Suppressor macrophage treated with lipopolysaccharide for 1 hour (primary cell): ENCODE measurements at places on chromosomes 4 and X.
A peak's percentile ranks its signal among the peaks of the same experiment; 100 is the strongest.

GRCh38 chr4:74105656-74106280, 6.8 kb upstream of the CXCL2 start:
- DNase-seq, result no peak

DNA sequence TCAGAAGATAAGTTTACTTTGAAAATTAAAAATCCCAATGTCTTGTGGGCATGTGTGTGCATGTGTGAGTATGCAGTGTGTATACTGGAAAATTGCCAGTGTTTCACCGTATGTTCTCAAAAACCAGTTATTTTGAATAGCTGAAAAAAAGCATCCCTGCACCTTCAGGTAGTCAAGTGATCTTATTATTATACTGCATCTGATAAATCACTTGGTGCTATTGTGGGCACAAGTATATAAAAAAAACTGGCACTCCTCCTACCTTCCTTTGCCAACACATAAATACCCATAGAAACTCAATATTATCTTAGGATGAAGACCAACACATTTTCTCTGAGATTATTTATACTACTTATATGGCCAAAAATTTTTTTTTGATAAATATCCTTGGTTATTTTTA, 91.5 kb upstream of the MAP9 start:
- no peak for DNase-seq

DNA sequence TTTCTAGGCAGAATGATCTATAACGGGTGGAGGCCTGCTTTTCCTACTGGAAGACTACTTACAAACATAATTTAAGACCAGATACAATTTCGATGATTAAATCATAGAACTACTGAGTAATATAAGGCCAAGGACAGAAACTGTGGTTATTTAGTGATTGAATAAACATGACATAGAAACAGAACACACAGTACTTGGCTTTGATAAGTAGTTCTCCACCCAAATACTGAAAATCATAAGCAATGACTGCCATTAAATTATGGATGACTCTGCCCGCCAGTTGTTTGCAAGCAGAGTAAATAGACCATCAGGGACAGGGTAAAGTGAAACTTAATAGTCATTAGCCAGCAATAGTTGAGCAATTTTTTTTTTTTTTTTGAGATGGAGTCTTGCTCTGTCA, 17.2 kb upstream of the SMIM14 start:
- DNase-seq, result no peak

DNA sequence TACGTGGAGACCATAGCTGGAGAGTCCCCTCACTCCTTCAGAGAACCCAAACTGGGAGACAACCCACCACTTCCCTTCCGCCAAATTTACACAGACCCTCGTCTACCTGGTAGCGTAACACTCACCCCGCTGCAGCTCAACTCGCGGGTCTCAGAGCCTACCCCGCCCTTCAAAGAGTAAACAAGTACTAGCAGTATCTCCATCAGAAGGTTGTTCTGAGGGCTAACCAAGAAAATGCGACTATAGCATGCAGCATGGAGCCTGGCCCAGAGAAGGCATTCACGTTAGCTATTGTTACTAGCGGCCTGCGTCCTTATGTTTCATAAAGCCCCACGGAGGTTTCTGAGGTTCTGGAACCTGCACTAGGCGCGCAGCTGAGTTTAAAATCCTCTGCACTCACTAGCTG, 531 bp upstream of the MANBA start:
- DNase-seq, result peak; percentile 17

GRCh38 chrX:53412446-53412845, 10.0 kb downstream of the SMC1A start:
- DNase-seq, result no peak

- no peak for DNase-seq
Measured at GRCh38 chr4:76585272-76585671, 150.2 kb downstream of the SHROOM3 start.

- no peak for DNase-seq
Measured at GRCh38 chrX:66233209-66233608, 69.2 kb downstream of the HEPH start.

DNA sequence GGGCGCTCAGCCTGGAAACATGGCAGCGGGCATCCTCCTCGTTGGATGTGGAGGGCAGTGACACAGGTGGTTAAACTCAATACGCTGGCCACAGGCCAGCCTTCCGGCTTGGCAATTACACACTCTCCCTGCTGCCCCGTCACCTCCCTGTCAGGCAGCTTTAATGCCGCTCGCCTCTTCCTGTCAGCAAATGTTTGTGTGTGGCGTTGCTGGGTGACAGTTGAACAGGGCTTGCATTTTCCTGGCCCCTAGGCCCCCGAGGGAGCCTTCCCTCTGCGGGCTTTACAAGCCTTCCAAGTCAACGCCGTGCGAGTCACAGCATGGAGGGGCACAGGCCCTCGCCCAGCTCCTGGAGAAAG, 620.0 kb downstream of the BCOR start:
- peak; percentile 22 for DNase-seq

DNA sequence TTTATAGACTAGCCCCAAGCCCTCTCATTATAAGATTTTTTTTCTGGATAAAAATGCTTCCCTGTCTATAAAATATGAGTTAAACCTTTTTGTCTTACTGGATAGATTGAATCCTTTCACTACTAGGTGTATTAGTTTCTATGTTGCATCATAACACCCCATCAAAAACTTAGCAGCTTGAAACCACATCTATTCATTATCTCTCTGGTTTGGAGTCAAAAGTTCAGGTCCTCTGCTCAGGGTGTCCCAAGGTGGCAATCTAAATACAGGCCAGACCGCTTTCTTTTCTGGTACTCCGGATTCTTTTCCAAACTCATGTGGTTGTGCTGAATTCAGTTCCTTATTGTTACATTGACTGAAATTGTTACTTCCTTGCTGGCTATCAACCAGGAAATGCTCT, 515.5 kb downstream of the PDHA2 start:
- DNase-seq, result no peak

- no peak for DNase-seq
Measured at GRCh38 chr4:72814241-72814640, 245.2 kb upstream of the ADAMTS3 start.

- DNase-seq, result no peak
Measured at GRCh38 chrX:47723083-47723482, 64.1 kb upstream of the UXT start.

DNA sequence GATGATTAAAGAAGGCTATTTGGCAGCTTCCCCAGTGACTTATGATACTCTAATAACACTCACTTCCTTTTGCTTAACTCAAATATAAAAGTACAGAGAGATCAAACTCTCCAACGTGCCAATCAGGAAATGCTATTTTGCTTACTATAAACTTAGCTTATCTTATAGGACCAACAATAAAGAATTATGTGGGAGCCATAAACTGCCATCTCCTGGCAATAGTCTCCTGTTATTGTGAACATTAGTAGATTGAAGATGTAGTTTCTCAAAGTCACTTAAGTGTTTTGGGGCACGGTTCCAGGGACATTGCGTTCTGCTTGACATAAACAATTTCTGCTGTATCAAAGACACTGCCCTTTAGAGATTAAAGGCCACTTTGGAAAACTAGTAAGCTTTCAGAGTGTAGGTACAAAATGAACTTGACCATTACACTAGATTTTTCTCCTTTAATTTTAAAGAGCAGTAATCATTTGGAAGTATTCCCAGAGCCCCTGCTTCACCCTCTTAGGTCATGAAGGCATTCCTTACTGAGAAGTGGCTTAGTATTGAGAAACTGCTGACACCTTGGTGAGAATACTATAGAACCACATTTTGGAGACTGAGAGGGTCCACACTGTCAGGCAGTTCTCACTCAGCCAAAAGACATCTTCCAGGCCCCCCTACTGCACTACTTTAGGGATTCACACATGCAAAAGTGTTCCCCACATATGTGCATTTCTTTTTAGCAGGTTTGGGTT, 51.9 kb downstream of the MAOA start:
- DNase-seq, result no peak
